Activated CD8-positive, alpha-beta memory T cell treated with anti-CD3 and anti-CD28 coated beads for 4 hours (primary cell): ENCODE measurements at places on chromosomes 2 and 18.

GRCh38 chr2:191625016-191625415 lies 52.9 kb upstream of the NABP1 start:
- DNase-seq: no peak

GRCh38 chr2:216829533-216829932 lies 30.3 kb downstream of the TNP1 start:
- no peak for DNase-seq

DNA sequence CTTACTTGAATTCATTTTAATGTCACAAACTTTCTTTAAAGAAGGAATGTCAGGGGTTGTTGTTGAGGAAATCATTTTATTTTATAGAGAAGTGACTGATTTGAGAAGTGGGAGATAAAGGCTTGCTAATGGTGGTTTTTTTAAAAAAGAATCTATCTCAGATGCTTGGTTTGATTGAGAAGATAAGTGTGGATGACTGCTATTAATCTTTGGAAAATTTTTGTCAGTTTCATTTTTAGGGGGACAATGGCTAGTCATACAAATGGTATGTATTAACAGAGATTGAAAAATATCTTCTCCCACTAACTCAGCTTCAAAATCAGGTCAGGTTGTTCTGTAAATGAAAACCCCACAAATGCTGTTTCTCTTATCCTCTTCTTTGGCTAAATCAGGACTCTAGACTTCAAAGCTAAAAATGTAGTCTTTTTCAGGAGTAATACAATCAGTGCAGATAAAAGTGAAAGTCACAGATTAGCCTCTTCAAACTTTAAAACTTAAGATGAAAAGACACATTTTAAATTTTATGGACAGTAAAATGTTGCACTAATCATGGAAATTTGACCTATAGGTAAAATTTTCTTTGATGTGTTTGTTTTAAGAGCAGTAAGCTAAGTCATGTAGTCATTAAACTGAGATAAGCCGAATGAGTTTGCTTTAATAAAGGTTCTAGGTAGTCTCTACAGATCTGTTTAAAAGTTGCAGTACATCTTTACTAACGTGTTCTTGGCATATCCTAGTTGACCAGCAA lies 674.2 kb upstream of the VRK2 start:
- DNase-seq: no peak

- DNase-seq: no peak
These were observed 81.9 kb downstream of the DSC3 start for GRCh38 chr18:30960661-30961060.

DNA sequence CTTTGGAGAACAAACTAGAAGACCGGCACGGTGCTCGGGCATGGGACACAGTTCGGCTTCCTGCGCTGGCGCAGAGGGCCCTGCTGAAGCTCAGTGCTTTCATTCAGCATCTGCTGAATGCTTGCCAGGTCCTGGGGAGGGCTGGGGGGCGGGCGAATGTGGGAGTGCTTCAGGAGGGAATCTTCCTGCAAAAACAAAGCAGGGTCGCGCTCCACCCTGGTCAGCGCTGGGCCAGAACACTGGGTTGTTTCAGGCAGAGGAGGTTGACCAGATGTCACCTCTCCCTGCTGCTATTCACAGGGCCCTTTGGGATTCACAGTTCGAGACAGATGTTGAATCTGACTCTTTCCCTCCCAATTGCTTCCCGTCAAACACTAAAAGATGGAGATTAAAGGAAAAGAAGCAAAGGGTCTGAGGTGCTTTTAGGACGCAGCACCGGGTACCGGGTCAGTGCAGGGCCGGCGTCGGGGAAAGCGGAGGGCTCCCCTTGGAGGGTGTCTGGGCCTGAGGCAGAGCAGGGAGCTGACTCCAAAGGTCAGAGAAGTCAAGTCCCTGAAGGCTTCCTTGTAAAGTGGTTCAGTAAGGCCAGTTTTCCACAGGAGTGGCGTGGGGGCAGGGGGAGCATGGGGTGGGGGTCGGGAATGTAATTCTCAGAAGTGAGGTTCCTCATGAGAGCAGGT lies 82.1 kb upstream of the PXDN start:
- DNase-seq: no peak
